ENCODE measurements at places on chromosomes 3 and 15.
A peak's percentile ranks its signal among the peaks of the same experiment; 100 is the strongest.

DNA sequence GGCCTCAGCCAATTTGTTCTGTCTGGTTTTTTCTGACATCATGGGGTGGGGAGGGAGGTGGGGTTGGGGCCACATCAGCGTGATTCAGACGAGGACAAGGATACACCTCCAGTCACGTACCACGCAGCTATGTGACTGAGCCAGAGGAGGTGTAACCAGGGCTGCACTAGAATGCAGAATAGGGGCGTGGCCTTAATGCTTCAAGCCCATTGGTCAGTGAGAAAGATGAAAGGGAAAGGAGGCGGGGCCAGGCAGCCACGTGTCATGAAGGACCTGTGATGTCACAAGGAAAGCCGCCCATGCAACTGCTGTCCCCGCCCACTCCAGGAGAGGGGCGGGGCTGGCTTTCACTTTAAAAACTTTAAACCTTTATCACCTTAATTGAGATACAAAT is at the start of gene GOLGA6L2:
TSS of gene GOLGA6L2 (minus strand) at position 137 of the 394 bp plus-strand sequence. CDS start at position 75, 62 bp downstream.
- no peak for DNase-seq

DNA sequence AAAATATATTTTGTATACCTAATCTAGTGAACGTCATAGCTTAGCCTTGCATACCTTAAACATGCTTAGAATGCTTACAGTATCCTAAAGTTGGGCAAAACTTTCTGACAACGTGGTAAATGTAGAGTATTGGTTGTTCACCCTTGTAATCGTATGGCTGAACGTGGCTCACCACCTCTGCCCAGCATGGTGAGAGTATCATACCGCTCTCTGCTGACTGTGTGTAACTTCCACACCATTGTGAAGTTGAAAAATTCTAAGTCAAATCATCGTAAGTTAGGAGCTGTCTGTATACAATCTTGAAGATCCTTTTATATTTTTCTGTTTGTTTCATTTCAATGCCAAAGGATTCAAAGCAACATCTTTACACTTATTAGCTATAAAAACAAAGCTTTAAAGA is 63.5 kb upstream of the TRPC1 start:
- no peak for DNase-seq

DNA sequence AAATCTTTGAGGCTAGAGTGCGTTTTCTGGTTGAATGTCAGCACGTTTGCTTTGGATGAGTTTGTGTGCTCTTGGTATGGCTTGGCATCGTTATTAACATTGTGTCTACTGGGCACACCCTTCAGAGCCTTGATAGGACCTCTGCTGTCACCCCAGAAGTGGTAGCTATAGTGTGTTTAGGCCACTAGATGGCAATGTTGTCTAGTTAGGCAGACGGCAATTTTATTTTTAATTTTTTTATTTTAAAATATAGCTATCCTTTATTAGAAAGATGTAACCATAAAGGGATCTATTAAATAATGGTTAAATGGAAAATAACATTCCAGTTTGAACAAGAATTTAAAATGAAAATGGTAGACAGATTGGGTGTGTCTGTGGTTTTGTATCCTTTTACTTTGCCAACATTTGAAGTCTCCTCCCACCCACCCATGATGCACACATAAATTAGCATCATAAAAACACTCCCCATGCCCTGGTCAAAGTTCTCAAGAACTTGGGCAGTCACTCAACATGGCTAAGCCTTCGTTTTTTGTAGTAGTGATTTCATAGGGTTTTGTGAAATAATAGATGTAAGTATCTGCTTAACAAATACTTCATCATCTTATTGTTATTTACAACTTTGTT is 200.7 kb downstream of the KCNH8 start:
- DNase-seq = no peak

DNA sequence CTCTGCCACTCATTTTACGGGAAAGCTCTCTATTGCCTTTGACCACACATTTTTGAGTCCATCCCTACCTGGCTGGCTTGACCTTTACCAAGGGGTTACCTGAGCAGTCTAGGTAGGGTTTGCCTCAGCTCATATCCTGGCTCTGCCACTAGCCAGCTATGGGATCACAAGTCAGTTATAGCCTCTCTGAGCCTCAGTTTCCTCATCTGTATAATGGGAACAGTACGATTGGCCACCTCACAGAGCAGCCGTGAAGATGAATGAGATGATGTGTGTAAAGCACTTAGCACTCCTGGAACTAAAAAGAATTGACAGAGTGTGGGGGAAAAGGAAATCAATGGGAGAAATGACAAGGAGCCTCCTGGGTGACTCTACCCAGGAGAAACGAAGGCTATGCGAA is 28.0 kb downstream of the SPATA12 start:
- DNase-seq = no peak

DNA sequence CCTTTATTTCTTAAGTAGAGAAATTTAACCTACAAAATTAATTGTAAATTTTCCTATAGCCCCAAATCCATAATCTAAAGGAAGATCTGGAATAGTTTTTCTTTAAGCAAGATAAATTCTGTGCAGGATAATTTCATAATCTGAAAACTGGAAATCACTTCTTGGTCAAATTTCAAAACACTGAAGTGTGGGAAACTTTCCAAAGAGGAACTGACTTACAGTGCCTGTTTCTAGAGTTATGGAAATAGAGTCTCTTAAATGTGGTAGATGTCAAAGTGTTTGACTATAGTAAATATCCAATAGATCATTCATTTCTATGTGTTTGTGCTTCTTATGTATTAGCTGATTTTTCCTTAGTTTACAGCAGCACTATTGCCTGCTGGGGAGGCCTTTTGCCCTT is 1.6 kb upstream of the P2RY13 start:
- DNase-seq = no peak

- DNase-seq = no peak
Observed at GRCh38 chr15:38283010-38283409, 30.4 kb downstream of the SPRED1 start.

GRCh38 chr3:167983583-167983982 is 112.1 kb downstream of the GOLIM4 start:
- DNase-seq = no peak

- no peak for DNase-seq
Observed at GRCh38 chr15:40430271-40430805, 10.4 kb upstream of the BAHD1 start.

GRCh38 chr15:48385031-48385830 is 54.0 kb downstream of the DUT start:
- DNase-seq = no peak

GRCh38 chr3:193605876-193606275 is 12.9 kb downstream of the OPA1 start:
- peak; percentile 69 for DNase-seq

GRCh38 chr3:128487538-128487812 is 5.5 kb downstream of the GATA2 start:
- peak; percentile 68 for DNase-seq

- DNase-seq = no peak
Observed at GRCh38 chr15:30038667-30039523, 43.9 kb upstream of the GOLGA8J start.

- DNase-seq = no peak
Observed at GRCh38 chr3:168585544-168585943, 489.8 kb upstream of the GOLIM4 start.

DNA sequence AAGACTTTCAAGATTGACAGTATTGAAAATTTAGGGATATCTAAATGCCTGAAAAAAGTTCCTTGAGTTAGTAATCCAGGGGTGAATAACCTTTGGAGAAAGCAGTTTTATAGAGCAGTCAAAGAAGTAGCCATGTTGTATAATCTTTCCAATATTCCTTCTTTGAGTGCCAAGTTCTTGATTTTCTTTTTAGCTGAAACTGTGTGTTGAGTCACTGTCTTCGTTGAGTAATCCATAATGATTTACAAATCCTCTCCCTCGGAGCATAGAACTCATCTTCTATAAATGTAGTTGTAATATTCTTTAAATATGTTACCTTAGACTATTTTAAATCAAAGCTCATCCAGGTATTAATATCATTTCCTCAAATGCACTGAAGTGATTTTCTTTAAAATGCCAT is 135.2 kb downstream of the BBX start:
- no peak for DNase-seq

DNA sequence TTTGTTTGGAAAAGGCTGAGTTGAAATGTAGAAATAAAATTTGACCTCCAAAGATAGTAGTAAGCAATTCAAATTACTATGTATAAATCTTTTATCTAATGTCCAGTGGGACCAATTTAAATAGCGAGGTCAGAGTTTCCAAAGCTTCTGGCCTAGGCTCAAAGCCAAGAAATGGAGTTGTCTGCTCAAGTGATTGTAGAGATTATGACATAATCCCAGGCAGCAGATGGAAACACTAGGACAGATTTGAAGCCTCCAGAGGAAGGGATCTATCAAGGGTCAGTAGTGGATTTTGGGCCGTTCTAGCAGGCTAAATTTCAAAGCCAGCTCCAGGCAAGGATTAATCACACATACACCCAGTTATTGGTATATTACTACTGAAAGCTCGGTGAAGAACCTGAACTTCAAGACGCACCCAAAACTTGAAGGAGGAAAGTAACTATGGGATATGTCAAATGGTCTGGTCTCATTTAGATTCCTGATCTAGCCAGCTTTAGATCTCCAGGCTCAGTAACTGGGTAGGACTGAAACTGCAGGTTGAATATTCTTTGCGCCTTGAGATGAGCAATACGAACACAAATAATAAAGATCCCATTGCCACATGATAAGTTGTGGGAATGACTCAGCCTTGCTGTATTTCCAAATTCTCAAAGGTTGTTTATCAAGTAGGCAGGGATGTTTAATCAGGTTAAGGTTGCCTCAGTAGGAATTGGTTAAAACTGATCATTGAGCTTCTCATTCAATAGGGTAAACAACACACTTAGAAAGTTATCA is 30.9 kb upstream of the ARRDC4 start:
- no peak for DNase-seq

GRCh38 chr15:33675246-33675645 is 293.1 kb upstream of the CHRM5 start:
- DNase-seq = no peak

DNA sequence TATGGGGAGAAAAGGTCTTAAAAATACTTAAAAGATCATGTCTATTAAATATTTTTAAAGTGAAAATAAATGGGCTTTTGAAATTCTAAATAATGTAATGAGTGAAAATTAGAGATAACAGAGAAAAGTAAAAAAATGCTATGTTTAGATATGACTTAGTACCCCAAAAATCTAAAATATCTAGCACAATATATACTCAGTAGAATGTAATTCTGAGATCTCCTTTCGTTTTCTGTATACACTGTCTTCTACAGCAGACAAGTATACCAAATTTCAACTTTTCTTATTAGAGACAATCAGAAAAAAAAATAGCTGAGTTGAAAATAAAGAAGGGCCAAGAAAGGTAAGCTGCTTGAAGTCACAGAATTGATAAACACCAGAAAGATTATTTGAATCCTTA is 140.8 kb downstream of the ADAM10 start:
- DNase-seq = no peak

DNA sequence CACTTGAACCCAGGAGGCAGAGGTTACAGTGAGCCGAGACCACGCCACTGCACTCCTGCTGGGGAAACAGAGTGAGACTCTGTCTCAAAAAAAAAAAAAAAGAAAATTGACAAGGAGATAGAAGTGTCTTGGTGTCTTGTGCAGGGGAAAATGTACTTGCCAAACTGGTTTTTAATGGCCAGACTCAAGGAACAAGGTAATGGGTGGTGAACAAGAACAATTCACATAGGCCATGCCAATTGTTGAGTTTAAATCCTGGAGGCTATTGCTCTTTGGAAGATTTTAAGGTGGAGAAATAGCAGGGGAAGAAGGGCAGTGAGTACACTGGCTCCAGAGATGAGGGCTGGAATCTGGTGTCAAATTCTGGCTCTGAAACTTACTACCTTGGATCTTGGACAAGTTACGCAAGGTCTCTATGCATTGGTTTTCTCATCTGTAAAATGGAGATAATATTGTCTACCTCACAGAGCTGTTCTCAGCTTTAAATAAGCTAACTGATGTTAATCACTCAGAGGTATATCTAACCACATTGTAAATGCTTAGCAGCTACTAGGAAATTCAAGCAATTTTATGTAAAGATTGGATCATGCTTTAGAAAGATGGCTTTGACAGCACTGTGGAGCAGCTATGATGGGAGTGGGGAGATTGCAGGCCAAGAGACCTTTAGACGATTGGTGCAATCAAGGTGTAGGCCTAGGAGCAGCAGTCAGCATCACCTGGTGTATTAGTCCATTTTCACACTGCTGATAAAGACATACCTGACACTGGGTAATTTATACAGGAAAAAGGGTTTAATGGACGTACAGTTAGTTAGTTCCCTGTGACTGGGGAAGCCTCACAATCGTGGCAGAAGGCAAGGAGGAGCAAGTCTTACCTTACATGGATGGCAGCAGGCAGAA is 78.3 kb downstream of the B3GALNT1 start:
- DNase-seq = no peak

- DNase-seq = no peak
Observed at GRCh38 chr3:115627180-115628074, 4.1 kb downstream of the GAP43 start.

DNA sequence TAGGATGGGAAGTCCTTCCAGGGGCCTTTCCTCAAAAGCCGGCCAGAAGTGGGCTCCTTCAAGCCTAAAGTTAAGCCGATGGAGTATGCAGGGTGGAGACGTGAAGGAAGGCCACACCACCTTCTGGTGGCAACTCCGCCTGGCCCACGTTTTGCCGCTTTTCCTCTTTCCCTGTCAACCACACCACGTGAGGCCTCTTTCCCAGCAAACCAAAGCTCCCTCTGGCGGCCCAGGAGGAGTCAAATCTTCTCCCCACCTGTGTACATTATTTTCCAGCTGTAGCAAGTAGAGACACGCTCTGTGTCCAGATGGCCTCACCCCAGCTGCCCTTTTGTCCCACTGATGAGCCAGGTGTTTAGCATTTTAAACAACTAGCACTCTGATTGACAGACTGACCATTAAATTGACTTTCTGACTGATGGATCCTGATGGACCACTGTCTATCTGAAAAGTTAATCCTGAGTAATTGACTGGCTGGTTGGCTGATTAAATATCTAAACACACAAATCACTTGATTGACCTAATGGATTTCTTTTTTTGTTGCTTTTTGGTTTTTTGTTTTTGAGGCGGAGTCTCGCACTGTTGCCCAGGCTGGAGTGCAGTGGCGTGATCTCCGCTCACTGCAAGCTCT is 59.6 kb upstream of the ZBTB38 start:
- no peak for DNase-seq

DNA sequence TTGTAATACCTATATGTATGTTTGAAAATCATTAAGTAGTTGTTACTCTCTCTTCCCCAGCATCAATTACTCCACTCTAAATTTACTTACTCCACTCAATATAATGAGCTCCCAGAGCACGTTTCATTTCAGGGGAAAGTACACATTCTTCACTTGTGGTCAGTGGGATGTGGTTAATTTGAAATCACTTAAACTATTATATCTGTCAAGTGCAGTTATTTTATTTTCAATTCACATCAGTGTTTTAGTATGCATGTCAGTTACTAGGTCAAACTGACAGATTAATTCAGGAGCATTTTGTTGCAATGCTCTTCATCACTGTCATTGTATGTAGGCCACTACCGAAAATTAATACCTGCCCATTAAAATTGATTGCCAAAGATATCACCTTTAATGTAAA is 376.1 kb downstream of the ZIC4 start:
- no peak for DNase-seq

DNA sequence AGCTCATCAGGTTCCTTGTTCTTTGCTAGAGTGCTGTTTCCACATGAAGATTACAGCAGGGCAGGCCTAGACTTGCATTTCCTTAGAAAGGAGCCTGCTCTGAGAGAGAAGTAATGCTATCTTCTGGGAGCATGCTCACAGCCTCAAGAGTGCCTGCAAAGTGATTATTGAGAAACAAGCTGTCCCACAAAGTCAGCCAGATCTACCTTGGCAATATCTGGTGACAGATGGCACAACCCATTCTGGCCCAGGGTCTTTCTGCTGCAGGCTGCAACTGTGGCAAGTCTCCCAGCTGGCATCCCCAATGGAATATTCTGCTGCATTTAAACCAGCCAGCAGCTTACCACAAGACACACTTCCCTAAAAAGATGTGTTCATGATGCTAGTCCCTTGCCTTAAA is 29.3 kb downstream of the MTMR10 start:
- no peak for DNase-seq

- no peak for DNase-seq
Observed at GRCh38 chr3:29644261-29644660, 363.4 kb downstream of the RBMS3 start.
